Activated CD8-positive, alpha-beta memory T cell treated with anti-CD3 and anti-CD28 coated beads for 1 hour (primary cell): ENCODE measurements at places on chromosomes 5 and 9.

DNA sequence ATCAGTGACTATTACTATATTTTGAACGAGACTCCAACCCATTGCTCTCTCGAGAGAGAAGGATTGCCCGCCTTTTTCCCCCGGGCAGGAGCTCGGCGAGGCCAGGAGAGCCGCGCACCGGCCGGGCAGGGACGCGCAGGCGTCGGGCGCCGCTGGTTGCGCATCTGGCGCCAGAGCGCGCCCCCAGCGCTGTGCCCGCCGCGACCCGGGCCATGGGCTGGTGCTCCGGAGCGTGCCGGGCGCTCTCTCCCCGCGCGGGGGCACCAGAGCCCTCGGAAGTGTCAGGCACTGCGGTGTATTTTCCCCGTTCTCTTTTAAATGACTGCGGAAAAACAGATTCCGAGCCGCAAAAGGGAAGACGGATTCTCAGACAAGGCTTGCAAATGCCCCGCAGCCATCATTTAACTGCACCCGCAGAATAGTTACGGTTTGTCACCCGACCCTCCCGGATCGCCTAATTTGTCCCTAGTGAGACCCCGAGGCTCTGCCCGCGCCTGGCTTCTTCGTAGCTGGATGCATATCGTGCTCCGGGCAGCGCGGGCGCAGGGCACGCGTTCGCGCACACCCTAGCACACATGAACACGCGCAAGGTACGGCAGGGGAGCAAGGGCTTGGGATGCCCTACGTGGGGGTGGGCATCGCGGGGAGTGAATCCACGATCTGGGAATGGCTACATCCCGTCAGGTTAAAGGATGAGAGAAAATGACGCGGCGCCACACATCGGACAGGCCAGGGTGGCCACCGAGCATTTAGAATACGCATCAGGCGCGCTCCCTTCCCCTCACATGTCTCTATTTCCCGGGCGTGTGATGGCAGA is 1.1 kb upstream of the NTRK2 start:
- no peak for DNase-seq

DNA sequence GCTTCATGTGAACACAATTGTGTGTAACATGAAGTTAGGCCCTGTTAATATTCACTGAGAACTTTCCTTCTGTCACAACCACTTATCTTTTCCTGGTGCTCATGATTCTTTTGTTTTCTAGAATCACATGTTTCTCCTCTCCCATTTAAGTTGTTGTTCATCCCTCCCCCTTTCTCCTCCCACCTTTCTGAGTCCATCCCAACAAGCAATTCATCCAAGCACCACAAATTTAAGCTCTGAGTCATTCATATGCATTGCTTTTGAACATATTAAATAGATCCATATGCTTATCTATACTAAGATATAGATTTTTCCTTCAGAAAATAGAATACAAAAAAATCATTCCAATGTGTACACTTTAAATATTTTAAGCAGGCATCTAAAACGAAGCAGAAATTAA is 75.2 kb upstream of the NFIB start:
- DNase-seq: no peak

- DNase-seq: no peak
These were observed 141.4 kb downstream of the LRRC70 start for GRCh38 chr5:62720031-62720441.

- DNase-seq: no peak
These were observed 132.5 kb downstream of the SEMA6A start for GRCh38 chr5:116442095-116442534.

DNA sequence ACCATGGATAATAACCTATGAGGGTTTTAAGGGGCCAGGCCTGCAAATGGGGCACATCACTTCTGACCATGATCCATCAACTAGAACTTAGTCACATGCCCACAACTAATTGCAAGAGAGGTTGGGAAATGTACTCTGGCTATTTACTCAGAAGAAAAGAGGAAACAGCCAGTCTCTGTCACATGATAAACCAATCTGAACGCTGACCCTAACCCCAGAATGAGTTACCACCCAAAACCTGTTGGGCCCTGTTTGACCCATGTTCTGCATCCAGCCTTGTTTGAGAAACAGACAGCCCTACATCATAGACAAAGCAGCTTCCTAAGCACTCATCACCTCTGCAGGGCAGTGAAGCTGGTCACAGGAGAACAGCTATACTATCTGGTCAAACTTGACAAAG is 5.8 kb downstream of the MACROH2A1 start:
- DNase-seq: no peak

DNA sequence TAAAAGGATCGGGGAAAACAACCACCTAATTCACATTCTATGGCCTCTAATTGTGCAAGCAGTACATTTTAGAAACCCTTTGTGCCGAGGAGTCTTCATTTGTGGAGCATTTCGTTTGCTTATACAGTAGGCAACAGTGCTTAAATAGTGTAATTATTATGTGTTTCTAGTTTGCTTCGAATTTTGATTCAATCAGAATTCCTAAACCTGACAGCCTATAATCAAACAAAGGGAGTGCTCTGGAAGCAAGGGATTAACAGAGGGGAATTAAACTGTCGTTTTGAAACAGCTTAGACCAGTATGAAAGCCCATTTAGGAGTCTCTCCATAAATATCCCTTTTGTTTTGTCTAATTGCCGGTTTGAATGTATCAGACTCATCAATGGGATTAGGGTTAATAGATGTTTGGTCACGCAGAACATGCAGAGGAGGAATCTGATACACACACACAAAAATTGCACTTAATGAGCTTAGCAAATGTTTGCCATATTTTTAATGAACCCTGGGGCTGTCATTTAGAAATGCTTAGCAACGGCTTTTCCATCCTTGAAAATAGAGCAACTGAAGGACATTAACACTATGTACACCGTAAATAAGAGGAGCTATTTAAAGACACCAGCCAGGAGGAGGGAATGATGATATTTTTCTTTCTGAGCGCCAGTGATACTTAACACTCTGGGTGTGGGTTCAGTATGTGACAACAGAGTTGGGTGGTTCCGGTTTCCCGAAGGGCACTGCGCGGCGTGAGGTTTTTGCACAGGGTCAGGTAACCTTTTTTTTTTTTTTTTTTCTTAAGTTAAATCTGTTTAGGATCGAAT is 404.7 kb downstream of the TLE4 start:
- DNase-seq: no peak

GRCh38 chr5:125034331-125034730 is 287.9 kb upstream of the ZNF608 start:
- DNase-seq: no peak

DNA sequence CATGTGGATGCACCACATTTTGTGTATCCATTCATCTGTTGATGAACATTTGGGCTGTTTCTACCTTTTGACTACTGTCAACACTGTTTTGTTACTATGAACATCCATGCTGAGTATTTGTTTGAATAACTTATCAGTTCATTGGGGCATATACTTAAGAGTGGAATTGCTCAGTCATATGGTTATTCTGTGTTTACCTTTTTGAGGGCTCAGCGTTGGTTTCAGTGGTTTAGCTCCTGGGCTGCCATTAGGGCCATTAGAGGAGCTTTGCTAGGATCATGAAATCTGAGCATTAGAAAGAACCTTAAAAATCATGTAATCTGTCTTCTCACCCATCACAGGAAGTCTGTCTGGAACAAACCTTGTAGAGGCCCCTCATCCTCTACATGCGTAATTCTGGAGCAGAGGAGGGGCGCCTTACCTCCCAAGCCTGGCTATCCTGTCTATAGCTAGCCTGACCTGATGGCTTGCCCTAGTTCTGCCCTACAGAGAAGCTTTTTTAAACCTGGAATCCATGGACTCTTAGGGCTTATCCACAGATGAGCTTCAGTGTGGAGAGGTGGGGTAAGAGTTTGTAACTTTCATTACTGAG is 92.9 kb downstream of the PDZD2 start:
- DNase-seq: no peak

DNA sequence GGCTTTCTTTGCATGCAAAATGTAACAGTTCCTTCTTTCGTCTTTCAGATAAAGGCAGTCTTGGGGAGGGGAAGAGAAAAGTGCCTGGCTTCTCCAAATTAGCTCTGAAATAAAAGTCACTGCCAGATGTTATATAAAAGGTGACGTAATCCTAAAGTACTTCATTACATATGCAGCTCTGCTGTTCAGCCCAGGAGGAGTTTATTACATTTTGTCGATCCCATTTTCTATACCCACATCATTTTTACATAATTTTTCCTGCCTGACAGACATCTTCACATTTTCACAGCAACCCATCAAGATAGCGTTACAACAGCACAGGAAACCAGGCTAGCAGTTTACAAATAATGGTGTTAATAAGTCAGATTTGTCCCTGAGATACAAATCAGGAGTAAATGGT is 86.7 kb upstream of the SLC30A5 start:
- DNase-seq: no peak

DNA sequence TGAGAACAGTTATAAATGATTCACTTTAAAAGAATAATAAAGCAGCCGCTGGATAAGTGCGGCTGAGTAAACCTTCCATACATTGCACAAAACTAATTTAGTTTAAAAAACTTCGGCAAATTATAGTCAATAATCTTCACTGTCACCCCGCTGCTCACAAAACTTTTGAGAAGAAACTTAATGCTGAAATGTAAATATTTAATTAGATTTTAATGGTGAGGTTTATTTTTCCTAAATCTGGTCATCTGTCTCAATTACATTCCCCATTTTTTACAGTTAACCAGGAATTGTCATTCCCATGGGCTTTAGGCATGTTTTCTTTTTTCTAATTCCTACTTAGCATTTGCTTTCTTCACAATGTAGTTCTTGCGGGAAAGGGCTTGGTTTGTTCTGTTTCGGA is 169.8 kb downstream of the CAAP1 start:
- DNase-seq: no peak

DNA sequence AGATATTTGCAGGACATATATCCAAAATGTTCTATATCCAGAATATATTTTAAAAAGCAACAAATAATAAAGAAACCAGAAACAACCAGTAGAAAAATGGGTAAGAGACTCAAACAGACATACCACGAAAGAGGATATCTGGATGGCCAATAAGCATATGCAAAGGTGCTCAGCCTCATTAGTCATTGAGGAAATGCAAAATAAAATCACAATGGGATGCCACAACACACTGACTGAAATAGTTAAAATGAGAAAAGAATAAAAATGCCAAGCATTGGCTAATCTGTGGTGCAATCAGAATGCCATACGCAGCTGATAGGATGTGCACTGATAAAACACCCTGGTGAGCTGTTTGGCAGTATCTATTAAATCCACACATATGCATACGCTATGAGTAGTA is 265.8 kb upstream of the ANKH start:
- DNase-seq: no peak
